ENCODE measurements at places on chromosomes 2 and 18.

- DNase-seq, result no peak
Measured at GRCh38 chr2:4255491-4255890, 552.1 kb downstream of the DCDC2C start.

GRCh38 chr2:65357095-65357958 is 75.1 kb downstream of the SPRED2 start:
- DNase-seq, result no peak

DNA sequence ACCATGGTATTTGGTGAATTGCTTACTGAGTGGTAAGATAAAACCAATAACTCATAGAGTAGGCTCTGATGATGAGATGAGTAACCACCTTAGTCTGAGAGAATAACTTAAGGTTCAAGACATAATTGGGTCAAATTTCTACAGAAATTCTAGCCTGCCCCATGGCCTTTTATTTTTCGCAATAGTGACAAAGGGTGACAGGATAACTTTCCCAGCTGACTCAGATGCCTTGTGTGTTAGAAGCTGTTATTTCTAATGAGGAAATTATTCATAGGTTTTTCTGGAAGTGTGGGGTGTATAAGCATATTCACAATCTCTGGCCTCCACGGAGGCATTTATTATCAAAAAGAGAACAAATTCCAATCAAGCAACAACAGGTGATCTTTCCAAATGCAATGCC is 159.0 kb downstream of the NUP35 start:
- DNase-seq, result no peak

- no peak for DNase-seq
Measured at GRCh38 chr2:130251535-130251872, 53.3 kb upstream of the TUBA3E start.

DNA sequence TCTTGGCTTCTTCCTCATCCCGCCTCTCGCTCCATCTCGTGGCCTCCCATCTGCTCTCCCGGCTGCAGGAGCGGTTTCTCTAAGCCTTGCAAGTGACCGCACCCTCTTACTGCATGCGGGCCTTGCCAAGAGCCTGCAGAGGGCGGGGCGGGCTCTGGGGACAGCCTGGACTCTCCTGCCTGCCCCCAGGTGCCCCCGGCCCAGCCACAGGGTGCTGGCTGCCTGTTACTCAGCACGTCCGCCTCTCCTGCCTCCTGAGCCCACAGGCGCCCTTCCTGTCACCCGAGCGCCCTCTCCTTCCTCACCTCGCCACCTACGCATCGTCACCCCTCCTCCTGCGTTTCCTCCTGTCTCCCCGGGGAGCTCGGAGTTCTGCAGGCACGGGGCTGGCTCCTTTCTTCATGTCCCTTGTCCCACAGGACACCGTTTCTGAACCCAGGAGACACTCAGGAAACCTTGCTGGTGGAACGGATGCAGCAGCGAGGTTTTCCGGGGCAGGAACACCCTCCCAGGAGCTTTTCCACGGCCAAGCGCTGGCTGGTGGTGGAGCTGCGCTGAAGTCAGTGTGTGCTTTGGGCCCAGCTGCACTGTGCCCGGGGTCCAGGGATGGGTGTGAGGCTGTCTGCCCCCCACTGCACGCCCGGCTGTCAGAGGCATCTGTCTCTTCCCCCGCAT is 28.5 kb downstream of the HPCAL1 start:
- no peak for DNase-seq

DNA sequence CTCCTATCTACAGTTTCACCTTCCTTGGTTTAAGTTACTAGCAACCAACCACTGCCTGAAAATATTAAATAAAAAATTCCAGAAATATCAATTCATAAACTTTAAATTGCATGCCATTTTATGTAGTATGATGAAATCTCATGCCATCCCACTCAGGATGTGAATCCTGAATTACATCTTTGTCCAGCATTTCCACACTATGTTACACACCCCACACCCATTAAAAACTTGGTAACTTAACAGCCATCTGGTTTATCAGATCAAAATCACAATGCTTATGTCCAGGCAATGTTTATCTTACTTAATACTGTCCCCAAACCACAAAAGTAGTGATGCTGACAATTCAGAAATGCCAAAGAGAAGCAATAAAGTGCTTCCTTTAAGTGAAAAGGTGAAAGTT is 21.6 kb downstream of the CUL3 start:
- DNase-seq, result no peak

- no peak for DNase-seq
Measured at GRCh38 chr2:96065381-96065930, 30.7 kb upstream of the GPAT2 start.

Data from foreskin melanocyte (primary cell).